ENCODE measurements at places on chromosomes 3 and 15. TPM values are rescaled to one million over a fixed set of nuclear protein-coding genes. Genes with fewer than 3 reads are reported as not detected.

POPDC2 gene
- total RNA-seq, result 0.26 TPM

SLC25A36 gene
- total RNA-seq, result 55.0 TPM

GRCh38 chr15:53625962-53626845, 133.3 kb downstream of the WDR72 start:
- DNase-seq, result no peak

- DNase-seq, result peak; percentile 48
Observed at GRCh38 chr3:56415652-56416051, 52.6 kb downstream of the ERC2 start.

NOX5 gene
- 0.33 TPM for total RNA-seq

GRCh38 chr15:32029862-32030781, at the start of gene CHRNA7:
Gene CHRNA7 (plus strand): TSS chr15:32030515. CDS start chr15:32030595, 80 bp downstream.
- peak; percentile 42 for DNase-seq

ANKRD63 gene
- not detected for total RNA-seq

UBE2Q2 gene
- total RNA-seq, result 55.7 TPM

CAV3 gene
- total RNA-seq, result not detected

SERP1 gene
- 135 TPM for total RNA-seq

GRCh38 chr3:160006282-160007163, 17.9 kb downstream of the IL12A start:
- DNase-seq, result peak; percentile 60

- DNase-seq, result peak; percentile 2
Observed at GRCh38 chr3:105140899-105141367, 225.8 kb upstream of the ALCAM start.

CPA3 gene
- total RNA-seq, result not detected

- peak; percentile 57 for DNase-seq
Observed at GRCh38 chr3:45486926-45487325, 98.5 kb downstream of the LARS2 start.

CACNA1D gene
- 0.17 TPM for total RNA-seq

FBLN2 gene
- total RNA-seq, result 138 TPM

- no peak for DNase-seq
Observed at GRCh38 chr15:58889363-58889762, 44.1 kb downstream of the SLTM start.

DNA sequence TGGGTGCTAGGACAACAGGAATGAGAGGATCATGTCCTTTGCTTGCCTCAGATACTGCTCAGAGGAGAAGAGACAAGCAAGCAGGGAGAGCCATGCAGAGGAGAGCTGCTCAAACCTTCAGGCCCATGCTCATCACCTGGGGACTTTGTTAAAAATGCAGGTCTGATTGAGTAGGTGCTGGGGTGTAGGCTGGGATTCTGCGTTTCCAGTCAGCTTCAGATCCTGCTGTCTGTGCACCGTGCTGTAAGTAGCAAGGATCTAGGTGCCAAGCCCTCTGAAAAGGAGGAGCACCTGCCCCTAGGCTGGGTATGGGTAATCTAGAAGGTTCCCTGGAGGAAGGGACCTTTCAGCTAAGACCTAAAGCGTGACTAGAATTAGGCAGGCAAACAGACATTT, 7.3 kb downstream of the FLNB start:
- no peak for DNase-seq

FETUB gene
- total RNA-seq, result not detected

- DNase-seq, result peak; percentile 89
Observed at GRCh38 chr15:31442699-31443111, 116.1 kb downstream of the KLF13 start.

GRCh38 chr3:84836961-84837360, 121.8 kb upstream of the CADM2 start:
- DNase-seq, result no peak

DNA sequence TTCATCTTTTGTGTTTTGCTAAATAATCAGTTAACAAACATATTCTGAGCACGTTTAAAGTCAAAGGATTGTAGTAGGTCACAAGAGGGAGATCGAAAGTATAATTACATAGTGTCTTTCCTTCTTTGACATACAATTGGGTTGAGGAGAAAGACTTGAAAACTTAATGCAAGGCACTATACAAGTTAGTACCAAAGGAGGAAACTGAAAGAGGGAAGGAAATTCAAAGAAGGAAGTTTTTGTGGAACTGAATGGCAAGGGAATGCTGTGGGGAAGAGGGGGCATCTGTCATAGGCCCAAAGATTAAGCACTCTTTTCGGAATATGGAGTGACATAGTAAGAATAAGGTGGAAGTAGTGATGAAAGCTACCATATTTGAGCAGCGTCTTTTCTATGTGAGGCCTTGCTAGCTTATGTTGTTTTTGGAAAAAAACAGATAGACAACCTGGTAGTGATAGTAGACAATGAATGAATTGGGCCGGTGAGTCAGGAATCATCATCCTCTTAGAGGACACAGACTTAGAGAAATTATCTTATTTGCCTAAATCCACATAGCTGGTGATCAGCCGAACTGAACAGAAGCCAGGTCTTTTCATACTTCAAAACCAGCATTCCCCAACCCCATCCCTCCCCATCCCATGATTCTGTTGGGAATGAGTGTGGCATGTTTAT, 10.2 kb downstream of the MBNL1 start:
- DNase-seq, result no peak

- DNase-seq, result no peak
Observed at GRCh38 chr15:61725251-61725650, 335.0 kb downstream of the VPS13C start.

Measured in fibroblast of lung (primary cell).